ENCODE measurements at places on chromosomes 4 and X. TPM values are rescaled to one million over a fixed set of nuclear protein-coding genes. Genes with fewer than 3 reads are reported as not detected.

DNA sequence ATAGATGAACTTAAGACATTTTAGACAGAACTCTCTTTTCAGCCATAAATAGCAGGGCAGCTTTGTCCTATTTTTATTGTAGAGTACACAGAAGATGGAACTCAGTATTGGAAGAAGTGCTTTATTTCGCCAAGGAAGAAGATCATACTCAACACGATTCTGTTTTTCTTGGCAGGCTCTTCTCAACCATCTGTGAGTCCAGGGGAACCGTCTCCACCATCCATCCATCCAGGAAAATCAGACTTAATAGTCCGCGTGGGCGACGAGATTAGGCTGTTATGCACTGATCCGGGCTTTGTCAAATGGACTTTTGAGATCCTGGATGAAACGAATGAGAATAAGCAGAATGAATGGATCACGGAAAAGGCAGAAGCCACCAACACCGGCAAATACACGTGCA lies 37.6 kb downstream of the KIT start:
- DNase-seq: no peak

DNA sequence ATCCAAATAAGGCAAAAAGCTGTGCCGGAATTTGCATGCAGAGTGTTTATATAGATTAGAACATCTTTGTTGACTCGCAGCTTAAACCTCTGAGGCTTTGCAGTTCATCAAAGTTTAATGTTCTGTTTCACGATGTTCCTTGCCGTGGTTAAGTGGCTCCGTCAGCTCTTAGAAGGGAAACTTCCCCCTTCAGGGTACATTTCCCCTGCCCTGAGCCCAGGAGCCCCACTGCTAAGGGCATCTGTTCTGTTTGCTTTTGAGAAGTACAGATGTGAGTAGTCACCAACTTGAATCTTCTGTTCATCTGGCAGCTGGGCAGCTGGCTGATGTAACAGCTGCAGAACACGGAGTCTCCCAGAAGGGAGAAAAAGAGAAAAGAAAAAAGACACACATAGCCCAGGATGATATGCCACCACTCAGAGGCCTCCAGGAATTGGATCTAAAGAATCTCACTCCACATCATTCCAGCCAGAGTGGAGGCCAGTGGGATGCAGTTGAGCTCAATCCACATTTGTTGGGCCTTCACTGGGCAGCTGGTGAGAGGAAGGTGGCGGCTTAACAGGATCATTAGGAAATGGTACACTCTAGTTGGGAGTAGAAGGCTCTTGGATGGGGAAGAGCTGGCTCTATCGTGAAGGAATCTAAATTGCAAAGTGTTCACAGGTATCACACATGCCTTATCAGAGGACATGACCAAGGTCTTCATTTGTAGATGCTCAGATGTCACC lies 178.7 kb upstream of the RBPJ start:
- no peak for DNase-seq

Gene ARMCX2
- total RNA-seq: 56.6 TPM

- no peak for DNase-seq
Measured at GRCh38 chrX:21972721-21973120, 32.2 kb downstream of the SMS start.

GRCh38 chr4:139943277-139943676 lies 210.7 kb downstream of the MAML3 start:
- DNase-seq: no peak

Gene FGFRL1
- total RNA-seq: 22.3 TPM

DNA sequence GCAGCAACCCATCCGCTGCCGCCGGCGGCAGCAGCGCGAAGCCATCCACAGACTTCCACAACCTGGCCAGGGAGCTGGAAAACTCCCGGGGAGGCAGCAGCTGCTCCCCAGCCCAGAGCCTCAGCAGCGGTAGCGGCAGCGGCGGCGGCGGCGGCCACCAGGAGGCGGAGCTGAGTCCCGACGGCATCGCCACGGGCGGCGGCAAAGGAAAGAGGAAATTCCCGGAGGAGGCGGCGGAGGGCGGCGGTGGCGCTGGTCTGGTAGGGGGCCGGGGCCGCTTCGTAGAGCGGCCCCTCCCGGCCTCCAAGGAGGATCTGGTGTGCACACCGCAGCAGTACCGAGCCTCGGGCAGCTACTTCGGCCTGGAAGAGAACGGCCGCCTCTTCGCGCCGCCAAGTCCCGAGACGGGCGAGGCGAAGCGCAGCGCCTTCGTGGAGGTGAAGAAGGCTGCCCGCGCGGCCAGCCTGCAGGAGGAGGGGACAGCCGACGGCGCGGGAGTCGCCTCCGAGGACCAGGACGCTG lies 4.9 kb downstream of the PRDM8 start:
- no peak for DNase-seq

Gene FHIP1A
- total RNA-seq: 1.3 TPM

- no peak for DNase-seq
Measured at GRCh38 chr4:8738471-8738931, 133.1 kb downstream of the HMX1 start.

GRCh38 chrX:103562801-103563200 lies 22.5 kb upstream of the TCEAL4 start:
- DNase-seq: no peak

- DNase-seq: no peak
Measured at GRCh38 chr4:108696160-108696559, 45.8 kb downstream of the OSTC start.

Gene PPBP
- not detected for total RNA-seq

Gene ZAR1
- total RNA-seq: not detected

GRCh38 chr4:162954976-162955375 lies 211.7 kb downstream of the NAF1 start:
- DNase-seq: no peak

DNA sequence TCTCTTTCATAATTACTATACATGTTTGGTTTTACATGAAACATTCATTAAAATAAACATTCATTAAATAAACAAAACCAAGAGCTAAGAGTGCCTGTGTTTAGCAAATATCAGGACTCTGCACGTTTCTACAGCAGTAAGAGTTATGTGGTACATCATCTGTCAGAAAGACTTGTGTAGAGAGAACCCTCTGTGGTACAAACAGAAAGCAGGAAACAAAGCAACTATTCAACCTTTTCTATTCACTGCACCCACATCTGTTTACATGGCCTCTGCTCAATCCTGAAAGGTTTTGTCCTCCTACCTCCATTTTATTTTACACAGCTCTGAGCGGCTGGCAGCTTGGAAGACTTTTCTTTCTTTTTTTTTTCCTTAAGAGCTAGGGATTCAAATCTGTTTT lies 90.7 kb upstream of the PCDH18 start:
- no peak for DNase-seq

DNA sequence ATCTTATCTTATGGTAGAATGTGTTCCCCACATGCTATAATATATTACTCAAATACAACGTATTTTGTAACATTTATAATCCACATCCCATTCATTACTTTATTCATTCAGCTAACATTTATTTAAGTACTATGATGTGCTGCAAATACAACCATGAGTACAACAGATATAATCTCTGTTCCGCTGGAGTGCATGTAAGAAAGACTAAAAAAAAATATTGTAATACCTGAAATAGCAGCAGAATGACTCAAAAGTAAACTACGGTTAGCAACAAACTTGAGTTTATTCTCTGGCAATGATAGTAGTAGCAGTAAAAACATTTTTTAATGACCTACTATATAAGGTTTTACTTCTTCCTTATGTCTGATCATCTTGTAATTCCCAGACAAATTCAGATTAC lies 1776.3 kb downstream of the STIM2 start:
- no peak for DNase-seq

DNA sequence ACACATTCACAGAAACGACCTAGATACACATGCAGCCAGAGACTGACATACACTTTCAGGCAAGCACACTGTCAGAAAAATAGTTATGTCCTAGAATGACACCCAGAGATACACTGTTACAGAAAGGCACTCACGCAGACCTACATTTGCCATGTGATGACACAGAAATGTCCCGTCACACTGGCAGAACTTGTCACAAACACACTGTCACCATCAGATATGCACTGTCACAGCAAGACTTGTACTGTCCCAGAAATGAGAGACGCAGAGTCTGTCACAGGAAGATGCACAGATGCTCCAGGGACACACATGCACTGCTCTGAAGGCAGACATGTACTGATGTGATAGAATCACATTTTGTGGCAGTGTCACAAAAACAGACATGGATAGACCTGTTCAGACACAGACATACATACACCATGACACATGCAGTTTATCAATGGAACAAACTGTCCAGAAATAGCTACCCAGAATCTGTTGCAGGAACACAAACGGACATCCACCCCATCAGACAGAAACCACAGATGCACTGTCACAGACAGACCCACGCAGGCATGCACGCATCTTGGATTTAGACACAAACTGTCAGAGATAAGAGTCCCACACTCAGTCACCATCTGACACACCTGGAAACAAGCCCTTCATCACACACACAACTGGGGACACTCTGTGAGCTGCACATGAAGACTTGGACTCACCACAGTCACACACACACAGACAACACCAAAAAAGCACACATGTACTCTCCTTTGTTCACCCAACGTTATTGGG lies 1.3 kb upstream of the PIM2 start:
- no peak for DNase-seq

Gene ADH1C
- not detected for total RNA-seq

DNA sequence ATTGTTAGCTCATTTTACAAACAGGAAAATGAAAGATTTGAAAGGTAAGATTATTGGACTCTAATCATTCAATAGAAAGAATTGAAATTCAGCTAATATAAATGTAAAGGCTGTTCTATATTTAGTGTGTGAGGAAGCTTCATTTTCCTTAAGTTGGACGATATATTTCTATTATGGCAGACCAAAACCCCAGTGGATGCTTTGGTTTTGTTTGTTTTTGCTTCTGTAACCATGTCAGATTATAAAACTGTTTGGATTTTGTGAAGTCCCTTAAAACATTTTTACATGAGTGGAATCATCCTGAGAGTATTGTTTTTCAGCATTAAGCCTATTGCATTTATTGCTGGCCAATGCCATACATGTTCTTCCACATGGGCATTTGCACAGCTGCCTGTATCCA lies 110.2 kb upstream of the ENPEP start:
- DNase-seq: no peak

DNA sequence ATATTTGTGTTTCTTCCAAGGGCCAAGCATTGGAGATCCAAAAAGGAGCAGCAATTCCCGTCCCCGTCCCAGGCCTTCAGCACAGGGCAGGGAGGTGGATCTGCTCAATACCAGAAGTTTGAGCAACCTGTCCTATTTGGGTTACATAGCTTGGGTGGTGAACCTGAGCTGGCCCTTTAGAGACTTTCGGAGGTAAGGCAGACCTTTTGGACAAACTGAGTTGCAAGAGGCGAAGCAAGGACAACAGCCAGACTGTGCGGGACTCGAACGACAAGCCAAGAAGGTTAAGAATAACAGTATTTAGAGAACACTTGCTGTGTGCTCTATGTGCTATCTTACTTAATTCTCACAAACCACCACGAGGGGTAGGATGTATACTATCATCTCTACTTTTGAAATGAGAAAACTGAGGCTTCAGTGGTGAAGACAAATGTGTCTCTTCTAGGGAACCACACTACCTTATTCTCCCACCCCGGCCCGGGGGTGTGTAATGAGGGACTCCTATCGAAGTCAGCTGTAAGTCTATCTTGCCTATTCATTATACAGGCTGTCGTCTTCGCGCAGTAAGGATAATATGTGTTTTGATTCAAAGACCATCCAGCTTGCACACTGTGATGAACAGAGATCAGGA lies 1.3 kb downstream of the NOP14 start:
- DNase-seq: no peak

- no peak for DNase-seq
Measured at GRCh38 chrX:13852001-13852695, 35.3 kb upstream of the GPM6B start.

DNA sequence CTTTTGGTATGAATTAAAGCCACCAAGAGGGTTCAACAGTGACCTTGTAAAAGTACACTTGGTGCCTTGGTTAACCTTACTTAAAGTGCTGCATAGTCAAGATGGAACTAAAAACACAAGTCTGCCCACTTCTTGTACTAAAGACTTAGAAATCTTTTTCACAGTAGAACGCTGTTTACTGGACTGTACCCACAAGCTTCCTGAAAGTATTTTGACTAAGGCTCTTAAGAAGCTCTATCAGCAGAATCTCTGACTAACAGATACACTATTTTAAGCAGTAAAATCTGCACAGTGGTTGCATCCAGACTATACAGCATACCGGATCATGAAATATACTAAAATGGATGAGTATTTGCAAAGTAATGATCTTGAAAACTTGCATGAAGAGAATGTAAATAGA lies 7.2 kb downstream of the RAB28 start:
- DNase-seq: no peak

Gene NEK1
- 9.9 TPM for total RNA-seq

GRCh38 chrX:132191938-132192337 lies 27.3 kb downstream of the RAP2C start:
- DNase-seq: no peak

DNA sequence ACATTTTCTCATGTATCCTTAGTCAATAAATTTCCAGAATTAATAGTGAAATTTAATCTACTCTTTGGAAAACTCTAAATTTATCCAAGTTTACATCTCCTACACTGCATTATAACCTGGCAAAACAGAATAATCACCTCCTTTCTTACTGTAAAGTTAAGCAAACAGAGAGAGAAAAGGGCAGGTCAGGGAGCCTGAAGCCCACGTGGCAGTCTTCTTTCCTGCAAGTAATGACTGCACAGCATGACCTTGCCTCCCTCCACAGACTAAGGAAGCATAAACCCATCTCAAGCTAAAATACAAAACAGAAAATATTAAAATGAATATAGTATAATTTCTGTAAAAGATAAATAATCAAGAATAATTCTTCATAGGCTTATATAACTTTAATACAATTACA lies 1153.0 kb downstream of the C4orf33 start:
- no peak for DNase-seq

DNA sequence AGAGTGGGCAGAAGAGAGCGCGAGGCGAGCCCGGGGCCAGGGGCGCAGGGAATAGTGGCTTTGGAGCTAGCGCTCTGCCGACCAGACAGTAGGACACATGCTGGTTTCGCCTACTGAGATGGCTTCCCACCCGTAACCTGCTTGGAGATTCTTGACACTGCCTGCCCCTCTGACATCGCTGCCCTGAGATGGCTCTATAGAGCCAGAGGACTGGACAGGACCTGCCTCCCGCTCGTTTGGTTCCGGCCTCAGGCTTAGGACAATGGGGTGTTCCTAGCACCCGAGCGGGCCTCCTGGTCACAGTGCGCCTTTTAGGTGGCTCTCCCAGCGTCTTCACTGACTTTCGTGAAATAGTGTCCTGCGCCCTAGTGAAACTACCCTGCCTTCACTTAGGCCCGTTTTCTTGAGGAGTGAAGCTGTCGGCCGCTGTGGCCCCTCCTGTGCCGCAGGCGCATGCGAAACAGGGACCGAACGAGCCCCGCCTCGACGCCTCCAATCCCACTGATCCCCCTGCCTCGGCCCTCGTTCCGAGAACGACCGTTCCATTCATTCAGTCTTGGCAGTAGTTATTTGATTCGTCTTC lies 608 bp downstream of the TAF1 start:
- DNase-seq: no peak

- DNase-seq: no peak
Measured at GRCh38 chr4:159278399-159278798, 175.5 kb downstream of the RAPGEF2 start.

Gene BTC
- 0.39 TPM for total RNA-seq

Gene HSD17B13
- not detected for total RNA-seq

GRCh38 chr4:141248029-141248428 lies 27.3 kb downstream of the ZNF330 start:
- no peak for DNase-seq

Gene ARHGAP36
- not detected for total RNA-seq
